ENCODE measurements at places on chromosomes 13 and 19.

- no peak for DNase-seq
Measured at GRCh38 chr13:110492679-110493593, 68.6 kb downstream of the RAB20 start.

GRCh38 chr19:39310558-39311311, 9.9 kb downstream of the LRFN1 start:
- no peak for DNase-seq

DNA sequence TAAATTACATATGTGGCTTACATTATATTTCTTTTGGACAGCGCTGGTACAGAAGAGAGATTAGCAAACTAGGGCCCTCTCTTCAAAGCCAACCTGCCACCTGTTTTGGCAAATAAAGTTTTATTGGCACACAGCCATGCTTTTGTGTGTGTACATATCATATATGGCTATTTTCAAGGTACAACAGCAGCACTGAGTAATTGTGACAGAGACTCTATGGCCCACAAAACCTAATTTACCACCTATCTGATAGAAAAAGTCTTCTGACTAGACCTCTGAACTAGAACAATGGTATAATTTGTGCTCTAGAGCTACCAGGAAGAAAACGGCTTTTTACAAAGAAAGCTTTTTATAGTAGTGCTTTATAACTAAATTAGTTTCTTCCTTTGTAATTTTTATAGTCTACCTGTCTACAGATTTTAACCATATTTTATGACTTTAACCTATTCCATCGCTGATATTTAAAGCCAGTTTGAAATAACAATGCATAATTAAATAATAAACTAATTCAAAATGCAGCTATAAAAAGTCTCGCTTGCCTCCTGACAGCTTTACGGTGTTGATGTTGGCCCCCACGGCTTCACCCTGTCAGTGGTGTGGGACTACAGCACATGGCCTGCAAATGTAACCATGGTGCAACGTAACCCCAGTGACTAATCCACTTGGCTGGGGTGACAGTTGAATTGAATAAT, 17.7 kb upstream of the DPY19L3 start:
- DNase-seq = no peak

GRCh38 chr13:46006688-46007452, 45.7 kb downstream of the ZC3H13 start:
- DNase-seq = no peak

GRCh38 chr13:20713751-20714150, 10.3 kb downstream of the IL17D start:
- DNase-seq = no peak

- DNase-seq = no peak
Measured at GRCh38 chr13:32863596-32863995, 152.6 kb upstream of the KL start.

DNA sequence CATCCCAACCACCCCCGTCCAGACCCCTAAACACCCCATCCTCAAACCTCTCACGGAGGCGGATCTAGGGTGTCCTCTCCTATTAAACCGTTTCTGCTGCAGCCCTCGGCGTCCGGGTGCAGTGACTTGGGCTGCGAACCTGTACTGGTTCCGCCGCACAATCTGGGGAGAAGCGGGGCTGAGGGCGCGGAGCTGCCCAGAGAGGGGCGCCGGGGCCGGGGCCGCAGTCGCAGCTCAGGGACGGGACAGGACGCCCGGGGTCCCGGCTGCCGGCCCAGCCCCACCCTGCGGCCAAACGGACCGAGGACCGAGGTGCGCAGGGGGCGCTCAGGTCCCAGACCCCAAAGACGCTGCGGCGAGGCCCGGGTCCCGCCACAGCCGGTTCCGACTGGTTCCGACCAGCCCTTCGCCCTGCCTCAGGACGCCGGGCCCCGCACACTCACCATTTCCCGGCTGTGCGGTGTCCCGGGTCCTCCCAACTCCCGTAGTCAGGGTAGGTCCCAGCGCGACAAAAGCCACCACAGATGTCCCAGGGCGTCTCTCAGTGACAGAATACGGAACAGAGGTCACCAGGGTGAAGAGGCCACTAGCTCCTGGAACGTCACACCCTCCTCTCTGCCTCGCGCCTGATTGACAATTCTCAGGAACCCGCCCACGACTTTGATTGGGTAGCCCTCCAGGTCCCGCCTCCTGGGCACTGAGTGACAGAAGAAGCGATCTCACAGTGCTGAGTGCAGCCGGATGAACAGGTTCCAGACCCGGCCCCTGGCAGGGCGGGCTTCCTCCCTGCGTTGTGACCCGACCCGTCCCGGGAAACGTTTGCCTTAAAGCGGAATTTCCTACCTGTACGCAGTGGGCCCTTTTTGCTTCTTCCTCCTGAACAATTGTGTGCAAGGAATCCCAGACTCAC, at the start of gene ZNF44:
ZNF44 (minus strand) TSS at position 635 of the 910 bp plus-strand sequence; CDS start at position 446, 189 bp downstream.
- DNase-seq = peak; percentile 94

DNA sequence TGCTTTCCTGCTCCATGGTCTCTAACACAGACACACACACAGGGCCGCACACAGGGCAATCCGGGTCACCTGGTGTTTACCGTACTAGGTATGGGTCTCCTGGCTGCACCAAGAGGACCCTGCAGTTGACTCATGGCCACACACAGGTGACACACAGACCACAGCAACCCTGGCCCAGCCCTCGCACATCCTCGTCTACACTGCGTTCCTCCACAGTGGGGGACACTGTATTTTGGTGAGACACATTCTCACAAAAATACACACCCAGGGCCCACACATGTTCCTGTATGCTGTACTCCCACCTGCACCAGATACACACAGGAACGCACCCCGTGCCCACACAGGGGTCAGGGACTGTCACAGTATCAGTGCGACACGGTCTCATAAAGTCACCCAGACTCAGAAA, 12.8 kb downstream of the PDE4A start:
- DNase-seq = no peak

DNA sequence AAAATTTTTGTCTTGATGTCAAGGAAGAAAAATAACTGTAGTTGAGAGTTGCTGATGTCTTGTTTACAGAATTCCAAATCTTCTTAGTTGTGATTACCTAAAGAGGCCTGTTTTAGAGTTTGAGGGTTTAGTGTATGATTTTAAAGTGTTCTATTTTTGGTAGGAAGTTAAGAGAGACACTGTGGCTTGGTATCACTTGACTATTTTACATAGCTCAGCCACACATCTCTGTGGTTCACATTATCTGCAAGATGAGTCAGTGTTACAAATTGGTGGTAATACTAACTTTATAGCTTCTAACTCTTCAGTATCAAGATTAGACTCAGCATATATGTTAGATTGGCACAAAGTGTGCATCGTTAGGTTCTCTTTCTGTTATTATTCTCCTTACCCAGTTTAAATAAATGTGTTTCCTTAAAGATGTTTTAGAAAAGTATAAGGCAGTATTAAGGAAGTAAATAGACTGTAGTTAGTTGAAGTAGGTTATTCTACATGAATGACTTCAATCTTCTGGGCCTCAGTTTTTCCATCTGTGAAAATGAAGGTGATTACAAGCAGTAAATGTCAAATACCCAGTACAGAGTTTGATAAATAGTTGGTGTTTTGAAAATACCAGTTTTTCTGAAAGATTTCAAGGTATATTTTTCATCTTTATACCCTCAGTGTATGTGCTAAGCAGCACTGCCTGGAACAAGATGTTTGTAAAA, 33.4 kb downstream of the COG6 start:
- DNase-seq = no peak

DNA sequence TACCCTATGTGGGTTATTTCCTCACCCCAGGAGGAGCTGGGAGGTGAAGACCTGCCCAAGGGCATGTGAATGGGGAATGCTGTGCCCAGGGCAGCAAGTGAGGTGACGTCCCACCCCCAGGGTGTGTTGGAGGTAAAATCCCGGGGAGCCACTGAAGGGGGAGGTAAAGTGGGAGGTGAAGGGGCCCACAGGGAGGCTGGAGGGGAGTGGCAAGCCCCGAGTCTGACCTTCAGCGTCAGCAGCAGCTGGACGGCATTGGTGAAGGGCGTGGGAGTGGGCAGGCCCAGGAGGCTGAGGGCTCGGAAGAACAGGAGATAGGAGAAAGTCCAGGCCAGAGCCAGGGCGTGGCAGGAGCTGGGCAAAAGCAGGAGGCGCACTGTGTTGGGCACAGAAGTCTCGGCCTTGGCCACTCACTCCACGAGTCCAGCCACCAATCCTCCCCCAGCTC, 2.4 kb downstream of the MBOAT7 start:
- DNase-seq = no peak
